NCI-H510A (cell line): ENCODE measurements at places on chromosomes 2 and 18.

- DNase-seq, result no peak
Observed at GRCh38 chr2:96499061-96499960, 5.8 kb downstream of the NEURL3 start.

GRCh38 chr18:42459873-42460272, 504.8 kb downstream of the PIK3C3 start:
- no peak for DNase-seq

DNA sequence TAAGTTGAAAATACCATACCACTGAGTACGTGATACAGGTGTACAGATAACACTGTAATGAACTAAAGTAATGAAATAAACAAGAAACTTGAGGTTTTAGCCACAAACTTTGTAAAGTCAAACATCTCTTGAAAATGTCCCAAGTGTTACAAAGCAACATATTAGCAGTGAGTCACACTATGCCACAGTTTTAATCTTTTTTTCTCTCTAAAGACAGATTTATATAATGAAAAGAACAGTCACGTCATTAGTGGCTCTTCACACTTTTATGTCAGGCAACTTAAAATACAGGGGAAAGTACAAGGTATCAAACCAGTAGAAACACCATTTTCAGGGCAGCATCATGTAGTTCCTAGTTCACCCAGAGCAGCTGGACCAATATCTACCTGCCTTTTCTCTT, 42.1 kb downstream of the RAPH1 start:
- no peak for DNase-seq

DNA sequence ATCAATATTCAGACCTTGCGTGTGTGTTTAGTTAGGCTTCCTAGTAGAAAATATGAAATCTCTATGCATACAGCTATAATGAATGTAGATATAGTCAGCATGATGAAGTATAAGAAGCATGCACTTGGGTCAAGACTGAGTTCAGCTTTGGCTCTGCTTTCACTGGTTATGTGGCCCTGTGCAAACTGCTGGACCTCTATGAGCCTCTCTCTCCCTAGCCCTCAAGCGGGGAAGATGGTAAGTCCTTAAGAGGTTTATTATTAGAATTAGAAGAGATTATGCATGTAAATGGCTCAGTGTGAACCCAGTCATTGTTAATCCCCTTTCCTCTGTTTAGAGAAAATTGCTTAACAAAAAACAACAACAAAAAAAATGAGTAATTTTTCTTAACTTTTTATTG, 178.8 kb upstream of the NXPH2 start:
- DNase-seq, result no peak

DNA sequence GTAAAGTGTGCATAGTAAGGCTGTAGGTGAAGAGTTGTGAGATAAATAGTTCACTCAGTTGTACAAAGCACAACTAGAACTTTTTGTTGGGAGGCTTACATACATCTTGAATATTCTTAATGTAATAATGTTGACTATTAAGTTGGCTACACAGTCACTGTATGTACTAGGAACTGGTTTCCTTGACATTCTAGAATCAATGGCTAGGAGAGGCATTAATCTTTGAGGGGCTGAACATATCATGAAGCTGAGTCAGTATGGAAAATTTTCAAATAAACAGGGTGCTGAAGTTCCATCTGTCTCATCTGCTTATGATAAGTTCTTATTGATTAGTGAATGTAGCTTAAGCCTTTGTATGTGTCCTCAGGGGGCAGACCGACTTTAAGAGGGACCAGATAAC, 23.4 kb downstream of the METTL21A start:
- DNase-seq, result no peak

GRCh38 chr18:13375302-13376255, 157.0 kb downstream of the LDLRAD4 start:
- no peak for DNase-seq

GRCh38 chr18:53991202-53991601, 233.3 kb downstream of the MBD2 start:
- no peak for DNase-seq

DNA sequence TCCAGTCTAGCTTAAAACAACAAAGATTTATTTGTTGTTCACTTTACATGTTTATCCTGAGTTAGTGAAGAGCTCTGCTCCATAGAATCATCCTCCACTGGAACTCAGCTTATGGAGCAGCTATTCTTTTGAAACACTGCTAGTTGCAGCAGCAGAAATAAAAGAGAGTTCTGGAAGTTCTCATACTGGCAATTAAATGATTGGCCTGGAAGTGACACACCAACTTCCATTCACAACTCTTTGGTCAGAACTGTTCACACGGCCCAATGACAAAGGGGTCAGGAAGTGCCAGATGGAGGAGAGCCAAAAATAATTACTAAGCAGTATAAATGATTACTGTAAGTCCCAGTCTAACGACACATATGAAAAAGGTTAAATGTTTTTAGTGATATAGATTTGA, 39.1 kb downstream of the FBXO11 start:
- DNase-seq, result no peak

DNA sequence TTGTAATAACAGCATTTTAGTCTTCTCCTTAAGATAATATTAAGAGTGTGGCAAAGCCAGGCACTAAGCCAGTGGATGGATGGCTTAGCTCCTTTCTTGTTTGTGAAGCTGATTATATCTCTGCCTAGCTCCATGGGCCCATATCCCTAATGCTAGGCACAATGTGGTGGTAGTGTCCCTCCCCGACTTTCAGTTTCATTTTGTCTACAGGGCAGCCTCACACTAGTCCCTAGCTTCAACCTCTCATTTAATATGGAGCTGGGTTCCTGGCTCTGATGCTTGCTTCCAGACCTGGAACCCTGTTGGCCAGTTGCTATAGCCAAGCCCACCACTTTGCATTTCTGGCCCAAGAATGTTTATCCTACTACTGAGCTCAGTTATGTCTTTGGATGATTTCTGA, 437.0 kb upstream of the MEIS1 start:
- no peak for DNase-seq
